Stimulated activated CD4-positive, alpha-beta T cell treated with anti-CD3 and anti-CD28 coated beads, Interleukin-4, amount 100 ng/mL, for 48 hours (primary cell): ENCODE measurements at places on chromosomes 16 and 17.
A peak's percentile ranks its signal among the peaks of the same experiment; 100 is the strongest.

- DNase-seq = no peak
These were observed 17.8 kb upstream of the GGA2 start for GRCh38 chr16:23527961-23528643.

DNA sequence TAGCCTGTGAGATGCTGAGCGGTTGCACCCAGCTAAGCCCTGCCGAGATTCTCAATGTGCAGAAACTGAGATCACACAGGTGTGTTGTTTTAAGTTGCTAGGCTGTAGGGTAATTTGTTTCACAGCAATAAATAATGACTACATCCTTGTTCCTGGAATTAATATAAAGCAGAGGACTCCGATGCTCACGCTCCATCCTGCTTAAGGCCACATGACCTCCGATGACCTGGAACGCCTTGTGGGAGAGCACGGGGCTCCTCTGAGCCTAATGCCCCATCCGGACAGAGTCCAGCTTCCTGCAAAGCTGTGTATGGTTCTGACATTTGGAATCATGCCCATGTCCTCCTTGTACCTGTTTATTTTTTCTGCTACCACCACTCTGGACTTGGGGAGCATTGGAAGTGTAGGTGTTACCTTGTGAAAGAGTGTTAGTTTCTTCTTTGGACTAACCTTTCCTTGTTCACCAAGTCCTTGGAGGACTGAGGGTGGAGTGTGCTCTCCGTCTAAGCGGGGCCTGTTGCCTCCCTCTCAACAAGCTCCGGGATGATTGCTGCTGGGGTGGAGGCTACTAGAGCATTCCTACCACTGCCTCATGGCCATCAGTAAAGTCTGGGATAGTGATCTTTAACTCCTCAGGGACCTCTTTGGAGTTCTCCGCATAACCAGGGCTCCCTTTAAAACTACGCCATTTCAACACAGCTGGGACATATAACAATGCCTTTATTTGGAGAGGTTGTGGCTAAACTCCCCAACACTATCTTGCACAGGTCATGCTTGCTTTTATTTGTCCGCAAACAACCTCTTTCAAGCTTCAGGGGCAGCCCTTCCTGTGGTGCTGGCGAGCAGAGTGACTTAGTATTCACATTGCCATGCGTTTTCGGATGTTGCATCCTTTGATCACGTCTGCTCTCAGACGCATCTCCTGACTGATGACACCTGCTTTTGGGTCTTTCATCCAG lies 125.4 kb downstream of the IRX3 start:
- no peak for DNase-seq

DNA sequence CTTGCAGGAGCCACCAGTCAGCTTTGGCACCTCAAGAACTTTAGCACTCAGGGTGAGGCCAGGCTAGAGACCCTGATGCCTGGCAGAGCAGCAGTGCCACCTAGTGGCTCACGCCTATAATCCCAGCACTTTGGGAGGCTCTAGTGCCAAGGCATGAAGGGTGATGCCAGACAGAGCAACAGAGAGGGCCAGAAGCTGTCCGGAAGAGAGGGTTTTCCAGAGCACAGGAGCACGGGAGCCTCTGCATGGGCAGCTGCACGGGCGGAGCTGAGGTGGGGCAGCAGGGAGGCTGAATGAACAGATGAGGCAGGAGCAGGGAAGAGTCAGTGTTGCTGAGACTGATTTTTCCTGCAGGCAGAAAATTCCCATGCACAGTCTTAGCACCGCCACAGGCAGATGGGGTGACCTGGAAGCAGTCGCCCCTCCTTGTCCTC lies 38.9 kb downstream of the MYH3 start:
- DNase-seq = peak; percentile 28

GRCh38 chr16:86969716-86970115 lies 347.5 kb downstream of the C16orf95 start:
- no peak for DNase-seq

DNA sequence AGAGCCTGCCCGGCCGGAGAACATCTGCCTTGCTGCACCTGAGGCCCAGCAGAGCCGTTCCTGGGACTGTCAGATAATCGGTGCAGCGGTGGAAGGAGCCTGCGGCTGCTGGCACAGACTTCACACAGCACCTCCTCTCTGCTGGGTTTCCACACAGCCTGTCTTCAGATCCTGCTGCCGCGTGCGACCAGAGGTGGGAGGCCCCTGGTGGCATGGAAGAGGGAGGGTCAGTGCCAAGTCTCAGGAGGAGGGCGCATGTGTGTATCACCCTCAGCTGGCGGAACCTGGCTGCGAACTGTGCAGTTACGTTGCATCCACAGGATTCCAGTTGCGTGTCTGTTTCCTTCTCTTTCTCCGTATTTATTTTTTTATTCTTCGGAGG lies 3.3 kb downstream of the CDK5R1 start:
- no peak for DNase-seq

DNA sequence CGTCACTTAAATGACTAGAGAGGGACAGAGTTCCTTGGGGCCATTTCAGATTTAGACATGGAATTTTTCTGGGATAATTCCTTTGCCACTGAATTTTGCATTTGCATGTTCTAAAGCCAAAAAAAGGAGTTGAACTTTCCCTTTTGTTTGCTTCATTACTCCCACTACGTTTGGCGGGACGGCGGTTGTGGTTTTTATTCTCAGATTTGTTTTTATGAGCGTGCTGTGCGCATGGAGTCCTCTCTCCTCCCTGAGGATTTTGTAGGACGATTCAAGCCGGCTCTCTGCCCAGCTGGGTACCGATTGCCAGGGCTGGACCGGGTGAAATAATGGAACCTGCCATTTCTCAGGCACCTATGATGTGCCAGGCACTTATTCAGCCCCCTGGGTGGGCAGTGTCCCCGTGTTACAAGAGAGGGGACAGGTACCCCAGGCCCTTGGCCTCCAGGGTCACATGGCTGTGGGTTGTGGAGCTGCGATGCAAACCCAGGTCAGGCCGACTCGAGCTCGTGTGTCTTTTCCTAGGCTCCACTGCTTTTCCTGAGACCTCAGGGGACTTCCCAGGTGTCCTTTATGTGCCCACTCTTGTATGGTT lies 18.8 kb downstream of the CMIP start:
- DNase-seq = no peak

GRCh38 chr16:31435341-31436220 lies 7.0 kb downstream of the ZNF843 start:
- DNase-seq = no peak

DNA sequence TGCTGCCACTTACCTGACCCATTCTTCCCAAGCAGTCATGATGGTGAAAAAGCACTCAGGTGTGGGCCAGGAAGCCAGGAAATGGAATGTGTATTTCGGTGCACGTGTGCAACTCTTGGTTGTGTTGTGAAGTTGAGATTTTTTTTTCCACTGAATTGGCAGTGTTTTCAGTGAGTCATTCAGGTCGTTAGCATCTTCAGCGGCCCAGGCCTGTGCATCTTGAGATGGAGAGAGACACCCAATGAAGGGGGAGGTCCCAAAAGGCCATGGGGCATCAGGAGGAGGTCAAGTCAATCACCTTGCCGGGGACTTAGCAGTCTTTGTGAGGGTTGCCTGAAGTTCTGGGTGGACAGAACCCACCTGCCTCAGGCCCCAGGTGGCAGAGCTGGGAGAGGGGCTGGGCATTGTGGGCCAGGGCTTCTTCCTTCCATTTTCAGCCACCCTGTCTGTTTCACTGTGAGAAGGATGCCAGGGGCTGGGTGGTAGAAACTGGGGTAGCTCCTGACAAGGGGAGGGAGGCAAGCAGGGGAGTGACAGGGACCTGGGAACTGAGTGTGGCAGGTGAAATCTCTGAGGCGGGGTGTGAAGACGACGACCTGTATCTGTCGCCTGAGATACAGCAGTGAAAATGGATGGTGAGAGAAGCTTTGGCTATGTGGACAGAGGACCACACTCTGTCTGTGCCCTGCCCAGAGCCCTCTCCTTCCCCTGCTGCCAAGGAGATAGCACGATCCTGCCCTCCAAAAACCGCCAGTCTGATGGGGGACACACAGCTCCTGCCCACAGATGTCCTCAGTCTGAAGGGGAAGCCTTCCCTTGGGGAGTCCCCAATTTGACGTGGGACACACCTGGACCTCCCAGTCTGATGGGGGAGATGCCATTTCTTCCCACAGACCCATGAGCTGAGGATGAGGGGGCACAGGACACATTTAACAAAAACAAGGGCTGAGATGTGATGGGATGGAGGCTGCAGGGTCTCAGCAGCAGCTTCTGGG lies 11.9 kb downstream of the TBKBP1 start:
- no peak for DNase-seq

GRCh38 chr17:6843241-6843880 lies 11.8 kb upstream of the TEKT1 start:
- no peak for DNase-seq

DNA sequence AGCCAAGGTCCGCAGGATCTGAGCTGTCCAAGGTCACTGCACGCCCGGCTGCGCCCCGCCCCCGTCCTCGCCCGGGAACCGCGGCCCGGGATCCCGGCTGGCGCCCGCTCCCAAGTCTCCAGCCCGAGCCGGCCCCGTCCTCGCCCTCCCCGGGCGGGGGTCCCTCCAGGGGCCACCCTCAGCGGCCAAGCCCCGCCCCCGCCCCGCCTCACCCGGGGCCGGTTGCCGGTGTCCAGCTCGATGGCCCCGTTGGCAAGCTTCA lies 216 bp downstream of the VPS9D1 start:
- no peak for DNase-seq

DNA sequence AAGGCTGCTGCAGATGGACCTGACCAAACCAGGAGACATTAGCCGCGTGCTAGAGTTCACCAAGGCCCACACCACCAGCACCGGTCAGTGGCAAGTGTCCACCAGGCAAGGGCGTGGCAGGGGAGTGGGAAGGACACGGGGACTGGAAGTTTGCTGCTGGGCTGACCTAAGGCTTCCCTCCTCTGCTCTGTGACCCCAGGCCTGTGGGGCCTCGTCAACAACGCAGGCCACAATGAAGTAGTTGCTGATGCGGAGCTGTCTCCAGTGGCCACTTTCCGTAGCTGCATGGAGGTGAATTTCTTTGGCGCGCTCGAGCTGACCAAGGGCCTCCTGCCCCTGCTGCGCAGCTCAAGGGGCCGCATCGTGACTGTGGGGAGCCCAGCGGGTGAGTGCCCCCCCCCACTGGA lies 4.8 kb downstream of the HSD11B2 start:
- DNase-seq = no peak

DNA sequence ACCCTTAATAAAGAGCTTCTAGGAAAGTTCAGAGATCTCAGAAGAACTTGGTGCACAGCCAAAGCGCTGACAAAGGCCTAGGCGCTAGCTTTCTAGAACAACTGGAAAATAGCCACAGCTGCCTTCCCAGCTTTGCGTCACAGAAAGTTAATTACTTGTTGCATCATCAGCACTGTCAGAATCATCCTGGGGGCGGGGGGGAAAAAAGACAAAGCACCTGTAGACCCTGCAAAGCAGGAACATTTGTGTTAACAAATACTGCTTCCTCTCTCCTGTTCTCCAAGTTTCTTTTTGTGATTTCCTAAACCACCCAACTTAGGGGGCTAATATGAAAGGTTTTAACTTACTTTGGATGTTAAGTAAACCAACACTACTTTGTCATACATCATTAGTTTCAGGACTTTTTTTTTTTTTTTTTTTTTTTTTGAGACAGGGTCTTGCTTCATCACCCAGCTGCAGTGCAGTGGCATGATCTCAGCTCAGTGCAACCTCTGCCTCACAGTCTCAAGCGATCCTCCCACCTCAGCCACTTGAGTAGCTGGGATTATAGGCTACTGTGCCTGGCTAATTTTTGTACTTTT lies 4.8 kb upstream of the AARSD1 start:
- DNase-seq = no peak

DNA sequence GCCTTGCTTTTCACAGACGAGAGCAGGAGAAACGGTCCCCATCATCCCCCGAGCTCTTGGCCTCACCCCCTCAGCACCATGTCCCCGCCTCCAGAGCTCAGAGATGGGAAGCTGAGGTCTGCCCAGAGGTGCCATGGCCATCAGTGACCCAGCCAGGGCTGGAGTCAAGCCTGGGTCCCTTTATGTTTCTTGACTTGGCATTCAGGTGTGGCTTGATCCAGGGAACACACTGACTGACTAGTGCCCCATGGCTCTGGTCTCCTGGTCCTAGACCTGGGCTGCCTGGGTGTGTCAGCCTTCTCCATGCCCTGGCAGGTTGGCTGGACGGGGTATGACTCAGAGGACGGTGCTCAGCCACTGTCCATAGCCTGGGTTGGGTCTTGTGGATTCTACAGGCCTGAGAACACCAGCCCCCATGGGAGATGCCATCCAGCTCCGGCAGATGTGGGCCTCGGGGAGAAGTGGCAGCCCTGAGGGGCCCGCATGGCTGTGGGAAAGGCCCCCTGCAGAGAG lies 54.2 kb downstream of the ZFPM1 start:
- no peak for DNase-seq

DNA sequence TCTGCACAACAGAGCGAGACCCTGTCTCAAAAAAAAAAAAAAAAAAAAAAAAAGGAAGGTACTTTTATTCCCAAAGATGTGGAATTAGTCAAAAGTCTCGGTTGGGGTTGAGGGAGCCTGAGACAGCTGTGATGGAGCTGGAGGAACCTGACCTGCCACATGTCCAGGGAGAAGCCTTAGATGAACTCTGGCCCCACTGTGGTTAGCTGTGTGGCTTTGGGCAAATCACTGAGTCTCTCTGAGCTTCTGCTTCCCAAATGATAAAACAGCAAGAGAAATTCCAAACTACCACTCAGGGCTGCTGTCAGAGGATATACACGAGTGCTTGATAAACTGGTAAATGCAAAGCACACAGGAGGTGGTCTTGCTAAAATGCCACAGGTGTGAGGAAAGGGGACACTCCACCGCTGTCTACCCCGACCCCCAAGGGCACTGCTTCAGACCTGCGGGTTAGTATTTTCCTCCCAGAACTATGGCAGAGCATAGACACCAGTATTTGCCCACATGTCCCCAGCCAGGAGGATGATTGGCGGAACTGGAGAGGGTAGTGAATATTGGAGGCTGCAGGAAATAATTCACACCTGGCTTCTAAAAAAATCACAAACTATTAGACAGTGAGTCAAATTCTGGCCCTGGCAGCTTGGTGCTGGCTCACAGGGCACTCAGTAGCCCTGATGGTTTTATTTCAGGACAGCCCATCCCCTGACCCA lies 14.7 kb downstream of the DRC3 start:
- no peak for DNase-seq

DNA sequence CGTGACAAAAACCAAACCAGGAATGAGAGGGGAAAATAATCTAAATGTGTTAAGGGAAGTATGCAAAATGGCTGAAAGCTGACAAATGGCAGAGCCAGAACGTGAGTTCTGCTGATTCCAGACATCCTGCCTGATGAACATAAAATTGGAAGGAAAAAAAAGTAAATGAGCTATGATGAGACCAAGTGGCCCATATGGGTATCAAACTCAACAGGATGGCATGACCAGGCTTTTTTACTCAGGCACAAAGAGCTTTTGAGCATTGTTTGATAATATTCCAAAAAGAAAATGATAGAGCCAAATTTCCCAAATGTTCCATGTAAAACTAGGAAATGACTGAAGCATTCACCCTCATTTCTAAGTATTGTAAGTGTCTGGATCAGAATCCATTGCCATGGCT lies 449.2 kb downstream of the CDH13 start:
- DNase-seq = no peak

GRCh38 chr16:57633383-57634064 lies 5.1 kb downstream of the ADGRG1 start:
- DNase-seq = no peak

- DNase-seq = no peak
These were observed 22.9 kb downstream of the ADAM11 start for GRCh38 chr17:44781551-44782325.
